SW 1271 (cell line): ENCODE measurements at places on chromosomes 2 and 18.

GRCh38 chr18:22417496-22418188 is at the start of gene CTAGE1:
CTAGE1 (minus strand) TSS chr18:22417915; CDS start chr18:22417811, 104 bp downstream.
- no peak for DNase-seq

GRCh38 chr18:37572736-37573135 is 7.1 kb upstream of the CELF4 start:
- DNase-seq, result no peak

GRCh38 chr2:14143435-14143834 is 489.1 kb upstream of the LRATD1 start:
- no peak for DNase-seq

DNA sequence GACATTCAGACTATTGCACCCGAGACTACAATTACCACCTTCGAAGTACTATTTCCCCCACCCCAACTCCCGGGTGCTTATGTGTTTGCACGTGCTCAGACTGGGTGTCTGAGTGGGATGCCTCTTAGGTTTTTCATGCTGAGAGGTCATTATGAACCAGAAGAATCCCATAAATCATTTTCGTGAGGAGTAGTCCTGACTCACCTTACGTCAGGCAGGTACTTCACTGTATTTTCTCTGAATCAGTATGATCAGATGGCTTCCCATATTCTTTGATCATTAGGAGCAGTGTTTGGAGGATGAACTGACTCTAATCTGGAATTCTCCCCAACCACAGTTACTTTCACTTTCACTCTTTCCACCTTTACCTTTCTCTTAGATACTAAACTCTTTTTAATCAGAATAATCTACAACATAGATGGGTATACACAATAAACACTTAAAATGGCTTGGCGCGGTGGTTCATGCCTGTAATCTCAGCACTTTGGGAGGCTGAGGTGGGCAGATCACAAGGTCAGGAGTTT is 38.4 kb upstream of the STAT4 start:
- no peak for DNase-seq

DNA sequence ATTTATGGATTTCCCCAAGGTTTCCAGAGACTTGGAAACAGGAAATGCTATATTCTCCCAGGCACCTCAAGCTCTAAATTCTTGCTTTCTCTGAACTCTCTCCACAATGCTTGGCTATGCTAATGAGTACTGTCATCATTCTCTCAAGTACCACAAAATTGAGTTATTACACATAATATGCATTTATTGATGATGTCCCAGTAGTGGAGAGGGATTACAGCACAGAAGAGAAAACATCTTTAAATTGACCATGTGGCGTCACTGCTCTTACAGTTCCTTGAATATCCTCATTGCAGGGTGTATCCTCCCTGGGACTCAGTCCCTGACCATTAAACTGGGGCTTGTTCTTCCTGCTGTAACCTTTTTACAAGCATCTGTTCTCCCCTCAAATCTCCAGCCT is 681.1 kb upstream of the FANCL start:
- no peak for DNase-seq

DNA sequence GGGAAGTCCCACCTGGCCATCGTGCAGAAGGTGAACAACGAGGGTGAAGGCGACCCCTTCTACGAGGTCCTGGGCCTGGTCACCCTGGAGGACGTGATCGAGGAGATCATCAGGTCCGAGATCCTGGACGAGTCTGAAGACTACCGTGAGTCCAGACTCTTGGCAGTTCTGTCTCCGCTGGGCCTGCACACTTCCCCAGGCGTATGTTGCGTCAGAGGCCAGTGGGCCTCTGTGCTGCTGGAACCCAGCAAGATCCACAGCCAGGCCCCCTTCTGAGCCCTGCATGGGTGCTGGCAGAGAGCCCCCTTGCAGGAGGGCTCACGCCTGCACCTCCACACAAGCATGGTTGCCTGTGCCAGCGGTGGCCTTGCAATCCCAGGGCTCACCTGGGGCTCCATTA is 9.0 kb downstream of the CNNM3 start:
- DNase-seq, result no peak

DNA sequence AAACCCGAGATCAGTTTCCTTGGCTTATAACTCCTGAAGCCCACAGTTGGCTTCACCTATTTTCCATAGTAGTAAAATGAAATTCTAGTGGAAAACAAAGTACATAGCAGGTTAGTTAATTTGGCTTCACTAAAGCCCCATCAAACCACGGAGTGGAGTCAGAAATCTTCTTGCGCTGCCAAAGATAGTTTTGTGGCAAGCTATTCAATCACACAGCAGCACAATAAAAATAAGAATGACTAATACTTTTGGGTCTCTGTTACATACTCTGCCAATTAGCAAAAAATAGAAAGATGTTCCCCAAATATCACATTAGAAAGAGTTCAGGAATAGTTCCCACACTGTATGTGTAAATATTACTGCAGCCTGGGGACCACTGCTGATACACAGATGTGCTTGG is 175.2 kb upstream of the NOL4 start:
- DNase-seq, result no peak

DNA sequence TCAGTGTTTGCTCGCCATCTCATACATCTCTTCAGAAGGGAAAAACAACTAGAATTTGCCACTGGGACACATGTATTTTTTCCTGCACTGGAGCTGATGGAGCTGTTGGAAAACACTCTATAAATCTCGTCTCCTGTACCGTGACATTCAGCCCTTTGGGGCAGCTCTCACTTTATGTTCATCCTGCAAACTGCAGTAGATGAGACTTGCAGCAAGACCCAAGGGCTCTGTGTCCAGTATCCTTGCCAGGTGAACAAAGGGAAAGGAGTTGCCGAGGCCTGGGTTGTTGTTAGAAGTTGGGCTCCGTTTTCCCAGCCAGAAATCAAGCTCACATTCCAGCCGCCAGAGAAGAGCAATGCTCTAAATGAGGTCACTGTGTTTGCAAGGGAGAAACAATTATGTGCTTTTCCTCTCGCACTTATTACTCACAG is 285.1 kb downstream of the SLC4A3 start:
- no peak for DNase-seq

GRCh38 chr2:183740241-183740640 is 616.0 kb downstream of the NUP35 start:
- no peak for DNase-seq

DNA sequence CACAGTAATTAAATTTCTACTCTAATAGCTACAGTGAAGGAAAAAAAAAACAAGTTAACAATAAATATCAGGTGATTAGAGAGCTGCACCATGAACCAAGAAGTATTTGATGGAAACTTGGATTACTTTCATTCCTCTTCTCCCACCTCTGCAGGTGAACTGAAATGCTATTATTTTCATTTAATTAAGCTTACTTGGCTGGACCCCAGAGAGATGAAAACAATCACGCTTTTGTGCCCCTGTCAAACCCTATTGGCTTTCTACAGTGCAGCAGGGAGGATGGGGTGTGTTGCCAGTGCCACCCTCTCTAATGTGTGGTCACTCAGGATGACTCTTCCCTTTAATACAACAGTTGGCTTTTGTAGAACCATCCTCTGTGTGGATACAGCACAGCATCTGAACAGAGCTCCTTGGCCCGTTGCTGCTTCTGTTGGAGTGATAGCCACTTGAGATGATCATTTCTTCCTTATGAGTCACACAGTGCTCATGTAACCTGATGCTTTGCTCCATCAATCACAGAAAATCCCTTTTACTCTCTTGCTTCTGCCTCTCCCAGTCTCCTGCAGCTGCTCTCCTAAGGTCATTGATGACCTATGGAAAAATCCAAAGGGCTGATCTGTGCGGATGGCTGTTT is 5.5 kb upstream of the ARL4C start:
- peak; percentile 66 for DNase-seq

- DNase-seq, result no peak
Observed at GRCh38 chr2:225452677-225453076, 53.2 kb downstream of the NYAP2 start.

DNA sequence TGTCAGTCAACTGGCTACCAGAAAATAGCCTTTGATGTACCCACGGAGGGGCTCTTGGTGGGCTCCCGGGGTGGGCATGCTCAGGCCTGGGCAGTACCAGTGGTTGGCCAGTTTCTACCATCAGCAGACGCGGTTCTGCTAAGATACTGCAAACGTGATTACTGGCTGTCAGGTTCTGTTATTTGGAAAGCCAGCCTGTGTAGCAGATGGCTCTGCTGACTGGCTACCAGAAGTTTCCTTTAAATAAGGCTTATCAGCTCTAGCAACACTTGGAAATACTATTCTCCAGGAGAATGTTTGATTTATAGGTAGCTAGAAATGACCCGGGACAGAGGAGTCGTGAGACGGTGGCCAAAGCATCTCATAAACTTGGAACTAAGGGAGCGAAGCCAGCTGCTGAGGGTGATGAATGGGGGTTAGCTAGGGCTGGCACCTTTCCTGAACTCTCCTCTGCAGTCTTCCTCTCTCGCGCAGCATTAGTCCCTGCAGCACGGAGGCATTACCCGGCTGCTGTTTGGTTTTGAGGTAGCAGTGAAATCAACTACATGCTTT is 171.9 kb downstream of the AGAP1 start:
- no peak for DNase-seq

GRCh38 chr2:169759987-169760386 is 26.4 kb downstream of the KLHL23 start:
- DNase-seq, result no peak

DNA sequence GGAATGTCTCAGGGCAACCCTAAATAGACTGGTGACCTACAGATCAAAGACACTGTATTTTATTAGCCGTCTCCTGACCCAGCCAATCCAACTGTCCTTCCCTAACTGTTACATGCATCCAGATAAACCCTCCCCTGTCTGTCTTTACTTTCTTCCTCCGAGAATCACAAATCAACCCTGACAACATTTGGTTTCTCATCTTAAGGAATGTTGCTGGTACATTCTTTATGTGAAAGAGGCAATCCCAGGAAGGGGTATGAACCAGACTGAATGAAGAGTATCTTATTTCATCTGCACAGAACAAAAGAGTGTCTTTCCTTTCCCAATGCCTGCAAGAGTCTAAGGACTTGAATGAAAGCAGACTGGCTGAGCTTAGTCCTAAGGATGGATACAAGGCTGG is 113.9 kb upstream of the LTBP1 start:
- no peak for DNase-seq

- no peak for DNase-seq
Observed at GRCh38 chr2:42519624-42520023, 25.8 kb upstream of the KCNG3 start.

DNA sequence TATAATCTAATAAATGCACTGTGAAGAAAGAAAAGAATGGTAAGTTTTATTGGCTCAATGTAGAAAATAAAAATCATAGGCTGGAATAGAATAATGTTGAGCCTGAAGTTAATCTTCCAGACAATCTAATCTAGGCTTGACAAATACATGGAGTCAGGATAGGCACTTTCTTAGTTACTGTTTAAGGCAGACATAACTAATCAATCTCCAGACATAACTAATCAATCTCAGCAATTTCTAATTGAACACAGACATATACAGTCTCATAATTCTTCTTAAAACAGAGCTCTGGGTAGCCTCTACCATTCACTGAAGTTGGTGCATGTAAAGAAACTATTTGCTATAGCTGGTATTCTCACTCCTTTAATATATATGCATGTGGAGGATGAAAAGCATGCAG is 150.1 kb upstream of the CTAGE1 start:
- no peak for DNase-seq

DNA sequence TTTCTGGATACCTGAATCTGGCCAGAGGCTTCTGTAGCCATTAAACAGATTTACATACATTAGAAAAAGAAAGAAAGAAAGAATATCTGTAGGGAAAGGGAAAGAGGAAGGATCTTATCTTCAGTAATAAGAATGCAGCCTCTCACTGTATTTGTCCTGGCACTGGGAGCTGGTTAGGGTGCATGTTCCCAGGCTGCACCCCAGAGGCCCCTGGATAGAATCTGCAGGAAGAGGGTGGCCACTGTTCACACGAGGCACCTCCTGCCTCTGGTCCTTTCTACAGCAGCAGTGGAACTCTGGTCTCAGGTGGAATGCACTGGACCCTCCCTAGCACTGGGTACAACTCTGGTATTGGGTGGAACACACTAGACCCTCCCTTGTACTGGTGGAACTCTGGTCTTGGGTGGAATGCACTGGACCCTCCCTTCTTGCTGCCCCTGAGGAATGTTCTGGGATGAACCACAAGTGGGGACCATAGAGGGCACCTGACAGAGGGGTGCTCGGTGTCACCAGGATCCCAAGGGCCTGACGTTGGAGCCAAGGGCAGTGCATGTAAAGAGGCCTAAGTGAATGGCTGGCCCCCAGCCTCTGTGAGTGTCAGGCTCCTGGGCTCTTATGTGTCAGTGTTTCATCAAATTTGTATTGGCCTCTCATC is 27.4 kb upstream of the PXDN start:
- no peak for DNase-seq

GRCh38 chr2:171522052-171522787 is at the start of gene CYBRD1:
CYBRD1 (plus strand) TSS chr2:171522474; CDS start chr2:171522546, 72 bp downstream.
- DNase-seq, result no peak

DNA sequence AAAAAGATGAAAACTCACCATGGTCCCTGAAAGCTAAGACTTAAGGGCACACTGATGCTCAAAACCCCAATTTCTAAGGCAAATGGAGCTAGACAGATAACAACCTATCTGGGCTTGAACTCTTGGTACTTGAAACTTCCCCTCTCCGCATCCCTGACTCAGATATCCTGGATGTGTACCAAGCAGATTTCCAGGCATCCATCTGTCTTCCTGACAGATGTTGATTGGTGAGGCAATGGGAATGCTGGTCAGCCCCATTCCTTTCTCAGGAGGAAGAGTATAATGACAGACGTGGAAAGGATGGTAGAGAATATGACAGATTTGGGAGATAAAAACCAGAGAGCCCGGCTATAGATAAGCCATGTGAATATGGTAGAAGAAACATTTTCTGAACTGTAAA is 69.2 kb downstream of the ADD2 start:
- DNase-seq, result no peak

- no peak for DNase-seq
Observed at GRCh38 chr2:104840156-104840555, 13.8 kb upstream of the POU3F3 start.

DNA sequence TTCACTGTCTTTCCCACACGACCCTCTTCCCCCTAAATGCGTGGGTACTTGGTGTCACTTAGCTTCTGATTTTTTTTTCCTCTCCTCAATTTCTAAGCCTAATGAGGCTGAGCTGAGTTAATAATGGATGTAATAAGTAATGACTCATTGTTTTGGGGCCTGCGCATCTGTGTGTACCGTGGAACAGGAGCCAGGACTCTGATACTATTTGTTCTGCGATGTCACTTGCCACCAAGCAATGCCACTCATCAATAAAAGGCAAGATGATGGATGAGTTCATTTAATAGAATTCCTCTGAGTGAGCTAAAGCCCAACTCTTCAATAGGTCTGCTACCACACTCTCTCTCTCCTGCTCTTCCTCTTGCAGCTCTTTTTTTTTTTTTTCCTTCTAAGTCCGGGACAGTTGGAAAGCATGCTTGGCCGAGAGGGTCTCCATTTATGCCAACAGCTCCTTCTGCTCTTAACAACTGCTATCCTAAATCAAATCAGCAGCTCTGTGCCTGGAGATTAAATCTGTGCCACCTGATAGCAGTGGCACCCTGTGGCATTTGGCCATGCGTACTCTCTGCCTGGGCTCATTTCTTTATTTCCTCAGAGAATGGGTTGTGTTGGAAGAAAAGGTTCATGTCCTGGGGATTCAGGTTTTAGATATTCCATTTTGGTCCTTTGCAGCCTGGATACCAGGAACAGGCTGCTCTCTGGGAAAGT is 1284.2 kb upstream of the PIK3C3 start:
- DNase-seq, result no peak

GRCh38 chr2:105556366-105556765 is 157.5 kb upstream of the FHL2 start:
- DNase-seq, result no peak

GRCh38 chr18:63588909-63589308 is 1.8 kb downstream of the SERPINB13 start:
- DNase-seq, result no peak

GRCh38 chr2:127379712-127380355 is 7.9 kb downstream of the MAP3K2 start:
- DNase-seq, result no peak
